Osteocyte (in vitro differentiated cells): ENCODE measurements at places on chromosomes 4 and X. TPM values are rescaled to one million over a fixed set of nuclear protein-coding genes. Genes with fewer than 3 reads are reported as not detected.
A peak's percentile ranks its signal among the peaks of the same experiment; 100 is the strongest.

The EDA2R gene
- total RNA-seq, result 2.3 and 2.4 TPM in 2 replicates

DNA sequence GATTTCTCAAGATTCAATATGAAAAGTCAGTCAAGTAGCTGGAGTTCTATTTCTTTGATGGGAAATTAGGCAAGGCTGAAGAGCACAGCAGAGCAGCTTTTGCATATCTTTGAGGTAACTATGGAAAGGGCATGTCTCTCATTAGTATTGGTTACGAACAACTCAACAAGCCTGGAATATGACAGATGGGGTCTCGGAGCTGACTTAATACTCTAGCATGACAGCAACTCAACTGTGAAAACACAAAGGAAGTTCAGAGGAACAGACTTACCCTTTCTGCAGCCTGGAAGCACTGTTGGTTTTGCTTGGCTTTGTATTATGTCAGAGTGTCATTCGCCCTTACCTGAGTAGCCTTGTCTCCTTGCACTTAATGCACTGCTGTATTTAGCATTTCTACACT lies 79.9 kb upstream of the AADAT start:
- H3K4me3 ChIP-seq, result no peak overlapping the region
- H3K4me1 ChIP-seq, result no peaks in the 10 kb centered on the region
- no peak overlapping the region for H3K27ac ChIP-seq
- no peaks in the 10 kb centered on the region for H3K36me3 ChIP-seq

The ASMT gene
- not detected in 2 replicates for total RNA-seq

- H3K4me1 ChIP-seq, result no peaks in the 10 kb centered on the region
- H3K27ac ChIP-seq, result no peak overlapping the region
- no peaks in the 10 kb centered on the region for H3K27me3 ChIP-seq
- peaks cover 46% of the 10 kb centered on the region for H3K36me3 ChIP-seq
- no peak overlapping the region for H3K4me3 ChIP-seq
Observed at GRCh38 chr4:15542760-15543159, 73.1 kb downstream of the CC2D2A start.

DNA sequence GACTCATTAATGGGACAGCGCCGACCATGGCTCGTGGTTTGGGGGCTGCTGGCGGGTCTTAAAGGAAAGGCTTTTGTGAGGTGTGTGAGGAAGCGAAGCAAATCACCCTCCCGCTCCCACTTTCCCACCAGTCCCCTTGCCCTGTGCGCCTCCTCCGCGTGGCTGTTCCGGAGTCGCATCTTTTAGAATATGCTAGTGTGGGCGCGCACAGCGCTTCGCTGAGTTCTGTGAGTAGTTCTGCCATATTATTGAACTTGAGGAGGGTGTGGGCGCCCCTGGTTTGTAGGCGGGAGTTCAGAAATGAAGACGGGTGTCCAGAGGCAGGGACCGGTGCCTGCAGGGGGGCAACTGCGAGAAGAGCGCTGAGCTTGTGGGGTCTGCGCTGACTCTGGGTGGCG lies 49.1 kb downstream of the ZNF141 start:
- DNase-seq, result no peak
- H3K27me3 ChIP-seq, result no peaks in the 10 kb centered on the region
- no peak overlapping the region for H3K27ac ChIP-seq
- H3K36me3 ChIP-seq, result no peaks in the 10 kb centered on the region

The TNIP2 gene
- 32.7 and 34.0 TPM in 2 replicates for total RNA-seq

GRCh38 chr4:165945991-165946390 lies 73.0 kb downstream of the TLL1 start:
- no peak for DNase-seq
- peaks cover 3% of the 10 kb centered on the region for H3K4me1 ChIP-seq
- H3K36me3 ChIP-seq, result peaks cover 28% of the 10 kb centered on the region
- H3K4me3 ChIP-seq, result no peak overlapping the region
- no peaks in the 10 kb centered on the region for H3K27me3 ChIP-seq
- H3K27ac ChIP-seq, result no peak overlapping the region

The TLL1 gene
- total RNA-seq, result 39.2 and 39.7 TPM in 2 replicates

GRCh38 chr4:76641758-76642157 lies 206.7 kb downstream of the SHROOM3 start:
- H3K36me3 ChIP-seq, result no peaks in the 10 kb centered on the region
- no peak for DNase-seq
- no peak overlapping the region for H3K27ac ChIP-seq
- no peaks in the 10 kb centered on the region for H3K27me3 ChIP-seq
- H3K4me1 ChIP-seq, result peaks cover 4% of the 10 kb centered on the region
- H3K4me3 ChIP-seq, result no peak overlapping the region

The TBX22 gene
- total RNA-seq, result not detected in 2 replicates

- DNase-seq, result no peak
- no peaks in the 10 kb centered on the region for H3K27me3 ChIP-seq
- H3K4me1 ChIP-seq, result peaks cover 15% of the 10 kb centered on the region
- H3K27ac ChIP-seq, result peak overlapping the region; percentile 84
- no peak overlapping the region for H3K4me3 ChIP-seq
Observed at GRCh38 chrX:13110433-13111324, 66.3 kb upstream of the FAM9C start.

GRCh38 chr4:2141762-2142451 lies 82.8 kb downstream of the NAT8L start:
- no peaks in the 10 kb centered on the region for H3K27me3 ChIP-seq
- H3K36me3 ChIP-seq, result peaks cover 8% of the 10 kb centered on the region
- DNase-seq, result no peak
- no peak overlapping the region for H3K4me3 ChIP-seq
- H3K27ac ChIP-seq, result no peak overlapping the region

The NEK1 gene
- 17.7 and 18.4 TPM in 2 replicates for total RNA-seq

The SMIM31 gene
- not detected in 2 replicates for total RNA-seq

The NOA1 gene
- 20.7 and 21.6 TPM in 2 replicates for total RNA-seq

The CENPI gene
- 3.1 and 5.5 TPM in 2 replicates for total RNA-seq

The PCDH11X gene
- not detected in 2 replicates for total RNA-seq

DNA sequence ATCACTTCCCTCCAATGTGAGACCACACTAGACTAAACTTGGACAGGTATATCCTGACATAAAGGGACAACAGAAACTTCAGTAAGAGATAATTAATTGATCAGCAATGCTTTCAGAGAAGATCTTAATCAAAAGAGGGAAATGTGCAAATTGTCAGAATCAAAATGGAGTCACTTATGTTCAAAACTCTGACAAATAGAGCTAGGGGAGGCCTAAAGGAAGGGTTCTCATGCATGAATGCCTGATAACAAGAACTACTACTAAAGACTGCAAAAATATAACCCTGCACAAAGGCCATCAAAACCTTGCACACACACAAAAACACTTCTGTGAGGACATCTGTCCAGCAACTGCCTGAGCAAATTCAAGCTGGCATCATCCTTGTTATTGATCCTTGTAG lies 637.5 kb upstream of the INTU start:
- no peaks in the 10 kb centered on the region for H3K27me3 ChIP-seq
- DNase-seq, result no peak
- peaks cover 2% of the 10 kb centered on the region for H3K36me3 ChIP-seq
- peaks cover 18% of the 10 kb centered on the region for H3K4me1 ChIP-seq
- no peak overlapping the region for H3K4me3 ChIP-seq

DNA sequence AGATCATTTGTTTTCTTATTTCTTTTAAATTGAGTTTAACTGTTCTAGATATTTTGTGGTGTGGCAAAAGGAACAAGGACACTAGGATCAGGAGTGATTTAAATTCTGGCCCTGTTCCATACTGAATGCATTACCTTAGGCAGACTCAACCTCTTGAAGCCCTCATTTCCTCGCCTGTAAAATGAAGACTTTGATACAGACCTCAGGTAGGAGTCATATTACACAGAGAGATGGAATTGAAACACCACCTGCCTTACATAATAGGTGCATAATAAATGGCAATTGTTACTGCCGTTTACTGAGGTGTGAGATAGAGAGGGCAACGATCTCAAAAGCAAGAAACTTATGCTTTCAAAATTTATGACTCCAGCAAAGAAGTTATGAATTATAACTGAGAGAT lies 28.2 kb upstream of the RASSF6 start:
- DNase-seq, result no peak
- peaks cover 7% of the 10 kb centered on the region for H3K36me3 ChIP-seq
- peaks cover 27% of the 10 kb centered on the region for H3K27me3 ChIP-seq
- no peaks in the 10 kb centered on the region for H3K4me1 ChIP-seq
- no peak overlapping the region for H3K4me3 ChIP-seq

DNA sequence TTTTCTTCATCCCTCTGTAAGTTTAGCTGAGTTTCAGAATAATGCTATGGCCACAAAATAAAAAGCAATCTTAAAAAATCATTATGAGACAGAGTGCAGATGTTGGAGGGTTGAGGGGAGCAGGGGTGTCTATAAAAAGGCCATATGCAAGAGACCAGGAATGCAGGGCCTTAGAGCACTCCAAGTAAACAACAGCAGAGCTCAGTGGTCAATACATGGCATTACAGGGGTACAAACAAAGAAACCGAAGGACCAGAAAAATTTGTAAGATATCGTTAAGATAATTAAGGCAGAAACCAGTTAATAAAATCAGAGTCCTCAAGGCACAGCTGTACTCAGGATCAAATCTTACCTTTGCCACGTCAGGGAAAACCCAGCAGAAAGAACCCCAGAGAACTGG lies 28.4 kb upstream of the NDST3 start:
- H3K4me1 ChIP-seq, result no peaks in the 10 kb centered on the region
- H3K4me3 ChIP-seq, result no peak overlapping the region
- H3K27ac ChIP-seq, result no peak overlapping the region
- no peak for DNase-seq
- peaks cover 9% of the 10 kb centered on the region for H3K27me3 ChIP-seq
- H3K36me3 ChIP-seq, result no peaks in the 10 kb centered on the region

- no peaks in the 10 kb centered on the region for H3K27me3 ChIP-seq
- H3K27ac ChIP-seq, result no peak overlapping the region
- H3K4me1 ChIP-seq, result no peaks in the 10 kb centered on the region
- peaks cover 10% of the 10 kb centered on the region for H3K36me3 ChIP-seq
Observed at GRCh38 chr4:31125496-31125895, 405.3 kb downstream of the PCDH7 start.

- no peak overlapping the region for H3K27ac ChIP-seq
- no peak overlapping the region for H3K4me3 ChIP-seq
- peaks cover 57% of the 10 kb centered on the region for H3K27me3 ChIP-seq
- H3K36me3 ChIP-seq, result no peaks in the 10 kb centered on the region
- no peak for DNase-seq
Observed at GRCh38 chr4:47814618-47815295, 23.1 kb downstream of the CORIN start.

DNA sequence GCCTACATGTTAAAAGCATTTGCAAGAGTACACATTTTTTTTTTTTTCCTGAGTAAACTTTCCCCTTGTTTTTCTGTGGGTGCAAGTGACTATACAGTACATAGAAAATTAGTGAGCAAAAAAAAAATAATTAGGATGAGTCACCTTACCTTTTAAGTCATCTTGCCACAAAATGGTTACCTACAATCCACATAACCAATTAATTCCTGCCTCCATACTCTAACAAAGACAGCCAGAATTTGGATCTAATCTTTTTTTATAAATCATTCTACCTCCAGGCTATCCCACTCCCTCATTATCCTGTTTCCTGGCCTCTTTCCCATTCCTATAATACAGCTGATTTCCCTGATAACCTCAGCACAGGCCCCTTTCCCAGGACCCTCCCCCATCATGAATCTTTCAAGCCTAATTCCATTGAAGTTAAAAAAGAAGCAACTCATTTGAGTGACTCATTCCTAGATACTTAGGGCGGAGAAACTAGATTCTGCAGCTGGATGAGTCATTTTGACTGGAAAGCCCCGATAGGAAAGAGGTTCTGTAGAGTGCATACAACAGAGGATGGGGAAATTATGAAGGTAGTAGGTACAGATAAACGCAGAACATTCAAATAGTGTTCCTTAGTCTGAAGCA lies 128.2 kb downstream of the C4orf51 start:
- no peaks in the 10 kb centered on the region for H3K27me3 ChIP-seq
- no peak for DNase-seq
- H3K4me3 ChIP-seq, result peak overlapping the region; percentile 34
- H3K4me1 ChIP-seq, result peaks cover 36% of the 10 kb centered on the region
- H3K27ac ChIP-seq, result peak overlapping the region; percentile 89
